ENCODE measurements at places on chromosomes 12 and 14.

DNA sequence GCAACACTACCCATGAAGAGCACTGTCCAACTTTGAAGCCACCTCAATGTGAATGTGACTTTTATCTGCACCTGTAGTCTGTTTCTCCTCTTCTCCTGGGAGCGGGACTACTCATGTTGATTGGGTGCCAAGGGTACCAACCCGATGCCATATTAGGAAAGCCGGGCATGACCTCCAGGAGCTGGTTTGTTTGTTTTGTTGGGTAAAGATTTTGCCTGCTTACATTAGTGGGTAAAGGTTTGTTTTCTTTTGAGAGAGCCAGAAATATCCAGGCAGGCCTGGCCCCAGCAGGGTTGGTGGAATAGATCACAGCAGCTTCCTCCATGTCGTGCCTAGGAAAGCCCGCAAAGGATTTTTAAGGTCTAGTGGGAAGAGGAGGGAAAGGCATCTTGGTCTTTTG lies 19.7 kb upstream of the ITPK1 start:
- no peak for DNase-seq

DNA sequence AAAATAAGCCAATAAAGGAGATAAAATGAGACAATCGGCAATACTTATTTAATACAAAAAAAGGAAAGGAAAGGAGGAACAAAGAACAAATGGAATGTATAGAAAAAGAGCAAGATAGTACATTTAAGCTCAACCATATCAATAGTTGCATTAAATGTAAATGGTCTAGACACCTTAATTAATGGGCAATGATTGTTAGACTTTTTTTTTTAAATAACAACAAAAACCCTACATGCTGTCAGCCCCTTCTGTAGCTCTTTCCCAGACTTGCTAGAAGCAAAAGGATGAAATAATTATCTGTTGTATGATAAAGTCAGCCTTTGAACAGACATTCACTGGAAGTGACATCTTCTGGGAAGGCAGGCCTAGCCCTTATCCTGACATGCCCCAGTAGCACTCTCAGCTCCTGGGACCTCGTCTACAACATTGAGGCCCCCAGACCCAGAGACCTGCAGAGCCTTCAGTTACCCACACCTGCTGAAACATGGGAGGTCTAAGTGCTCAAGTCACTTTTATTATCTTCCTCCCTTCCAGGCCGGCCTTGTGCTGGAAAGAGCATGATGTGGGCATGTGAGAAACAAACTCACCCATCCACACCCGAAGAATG lies 13.4 kb downstream of the SIVA1 start:
- no peak for DNase-seq

DNA sequence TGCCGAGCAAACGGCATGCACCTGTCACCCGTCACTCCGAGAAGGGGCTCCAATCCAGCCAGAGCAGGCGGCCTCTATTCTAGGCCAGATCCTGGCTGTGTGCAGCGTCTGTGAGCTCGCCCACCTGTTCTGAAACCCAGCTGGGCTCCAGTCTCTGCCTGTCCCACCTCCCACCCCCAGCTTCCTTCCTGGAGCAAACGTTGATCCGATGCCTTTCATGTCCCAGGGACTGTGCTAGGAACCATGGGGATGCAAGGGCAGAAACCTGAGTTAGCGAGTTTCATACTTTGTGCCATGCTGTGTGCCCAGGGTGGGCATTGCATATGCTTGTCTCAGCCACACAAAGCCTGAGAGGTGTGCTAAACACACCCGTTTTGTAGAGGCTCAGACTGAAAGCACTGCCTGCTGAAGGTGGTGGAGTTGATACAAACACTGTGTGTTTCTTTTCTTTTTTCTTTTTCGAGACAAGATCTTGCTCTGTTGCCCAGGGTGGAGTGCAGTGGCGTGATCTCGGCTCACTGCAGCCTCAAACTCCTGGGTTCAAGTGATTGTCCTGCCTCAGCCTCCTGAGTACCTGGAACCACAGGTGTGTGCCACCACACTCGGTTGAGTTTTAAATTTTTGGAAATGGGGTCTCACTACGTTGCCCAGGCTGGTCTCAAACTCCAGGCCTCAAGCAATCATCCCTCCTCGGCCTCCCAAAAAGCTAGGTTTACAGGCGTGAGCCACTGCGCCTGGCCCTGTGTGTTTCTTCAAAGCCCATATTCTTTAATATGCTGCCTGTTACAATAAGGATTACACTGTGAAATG lies 84.1 kb upstream of the MED13L start:
- no peak for DNase-seq

DNA sequence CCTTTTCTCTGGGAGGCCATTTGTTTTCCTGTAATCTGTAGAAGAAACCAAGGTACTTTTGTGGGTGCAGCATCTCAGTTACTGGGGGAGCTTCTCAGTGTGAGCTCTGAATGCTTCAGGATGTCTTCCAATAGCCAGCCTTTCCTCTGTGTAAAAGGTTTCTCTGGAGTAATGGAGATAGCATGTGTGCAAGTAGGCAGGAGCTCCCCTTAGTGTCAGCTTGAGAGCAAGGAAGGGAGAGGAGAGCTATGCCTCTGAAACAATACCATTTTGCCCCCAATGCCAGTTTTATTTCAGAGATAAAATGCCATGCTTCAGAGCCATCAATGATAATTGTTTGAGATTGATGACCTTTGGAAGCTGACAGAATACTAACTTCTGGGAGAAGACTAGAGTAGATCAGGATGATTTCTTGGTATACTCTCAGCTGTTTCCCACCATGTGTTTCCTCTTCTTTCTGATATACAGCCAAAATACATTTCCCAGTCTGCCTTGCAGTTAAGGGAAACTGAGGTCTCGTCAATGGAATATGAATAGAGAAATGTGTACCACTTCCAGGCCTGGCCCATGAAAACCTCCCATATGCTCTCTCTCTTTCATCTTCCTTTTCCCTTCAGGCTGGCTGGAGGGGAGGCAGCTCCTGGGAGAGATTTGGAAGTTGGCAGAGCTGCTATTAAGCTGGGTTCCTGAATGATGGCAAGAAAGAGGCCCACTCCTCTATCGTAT lies 125.7 kb downstream of the CRADD start:
- peak; percentile 68 for DNase-seq

GRCh38 chr14:68711561-68712309 lies 81.1 kb downstream of the ZFP36L1 start:
- DNase-seq = no peak

- DNase-seq = no peak
These were observed 42.6 kb downstream of the LRTM2 start for GRCh38 chr12:1862973-1863372.

DNA sequence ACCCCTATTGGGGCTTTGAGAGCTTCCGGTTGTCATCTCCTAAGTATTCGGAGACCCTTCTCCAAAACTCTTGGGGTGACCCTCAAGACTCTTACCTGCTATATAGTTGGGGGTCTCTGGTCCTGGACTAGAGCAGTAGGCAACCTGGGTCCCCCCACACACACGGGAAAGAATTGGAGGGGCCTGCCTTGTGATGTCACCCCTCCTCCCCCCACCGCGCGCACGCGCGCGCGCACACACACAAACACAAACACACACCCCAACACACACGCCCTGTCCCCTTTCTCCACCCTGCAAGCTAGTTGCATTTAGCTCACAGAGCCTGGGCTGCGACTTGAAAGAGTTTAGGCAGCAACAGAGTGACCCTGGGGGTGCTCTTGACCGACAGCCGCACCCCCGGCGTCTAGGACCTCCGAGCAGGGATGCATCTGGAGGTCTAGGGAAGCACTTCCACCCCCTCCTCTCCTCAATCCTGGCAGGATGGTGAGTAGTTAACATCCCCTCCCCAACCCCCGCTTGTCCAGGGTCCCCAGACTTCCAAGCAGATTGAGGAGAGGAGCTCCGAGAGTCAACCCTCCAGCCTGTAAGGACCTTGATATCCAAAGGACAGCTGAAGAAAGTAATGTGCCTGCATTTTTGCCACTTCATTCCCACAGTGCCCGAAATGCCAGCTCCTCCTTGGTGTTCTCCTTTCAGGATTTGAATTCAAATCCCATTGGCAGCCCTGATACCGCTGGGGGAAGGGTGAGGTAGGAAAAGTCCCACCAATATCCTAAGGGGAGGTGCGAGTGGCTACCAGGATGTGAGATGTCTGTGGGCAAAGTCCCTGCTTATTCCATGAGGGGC lies 1.4 kb upstream of the DNAJC14 start:
- DNase-seq = peak; percentile 68

DNA sequence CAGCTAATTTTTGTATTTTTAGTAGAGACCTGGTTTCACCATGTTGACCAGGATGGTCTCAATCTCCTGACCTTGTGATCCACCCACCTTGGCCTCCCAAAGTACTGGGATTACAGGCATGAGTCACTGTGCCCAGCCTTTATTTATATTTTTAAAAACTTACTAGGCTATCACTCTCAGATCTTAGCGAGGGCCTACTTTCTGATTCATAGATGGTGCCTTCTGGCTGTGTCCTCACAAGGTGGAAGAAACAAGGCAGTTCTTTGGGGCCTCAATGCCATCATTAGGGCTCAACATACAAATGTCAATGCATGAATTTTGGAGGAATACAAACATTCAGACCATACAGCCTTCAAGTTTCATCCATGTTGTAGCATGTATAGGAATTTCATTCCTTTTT lies 2.4 kb upstream of the DGLUCY start:
- DNase-seq = no peak

DNA sequence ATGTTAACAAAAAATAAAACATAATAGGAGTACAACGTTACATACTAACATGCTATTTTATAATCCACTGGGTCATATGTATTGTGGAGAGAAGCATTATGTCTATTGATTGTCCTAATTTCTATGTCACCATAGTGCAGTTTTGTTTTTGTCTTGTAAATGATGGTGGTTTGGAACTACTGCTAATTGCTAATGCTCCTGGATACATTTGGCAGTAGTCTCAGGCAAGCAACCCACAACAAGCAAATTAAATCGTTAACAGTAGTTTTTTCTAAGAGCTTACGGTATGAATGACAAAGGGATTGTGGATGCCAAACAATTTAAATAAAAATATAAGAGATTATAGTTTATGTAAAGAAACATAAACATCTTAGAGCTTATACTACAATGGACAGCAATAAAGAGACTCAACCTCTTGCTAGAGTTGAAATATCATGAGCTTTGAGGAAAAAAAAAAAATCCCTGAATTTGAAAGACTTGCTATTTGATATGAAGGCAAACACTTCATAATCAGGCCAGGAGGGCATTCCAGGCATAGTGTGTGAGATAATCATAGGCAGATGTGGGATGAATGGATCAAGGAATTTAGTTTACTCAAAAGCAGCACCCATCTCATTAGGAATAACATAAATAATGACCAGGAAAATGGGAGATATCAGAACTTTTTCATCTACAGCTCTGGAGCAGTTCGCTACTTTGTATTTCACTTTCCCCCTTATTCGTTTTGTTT lies 181.3 kb downstream of the CCDC59 start:
- DNase-seq = no peak

DNA sequence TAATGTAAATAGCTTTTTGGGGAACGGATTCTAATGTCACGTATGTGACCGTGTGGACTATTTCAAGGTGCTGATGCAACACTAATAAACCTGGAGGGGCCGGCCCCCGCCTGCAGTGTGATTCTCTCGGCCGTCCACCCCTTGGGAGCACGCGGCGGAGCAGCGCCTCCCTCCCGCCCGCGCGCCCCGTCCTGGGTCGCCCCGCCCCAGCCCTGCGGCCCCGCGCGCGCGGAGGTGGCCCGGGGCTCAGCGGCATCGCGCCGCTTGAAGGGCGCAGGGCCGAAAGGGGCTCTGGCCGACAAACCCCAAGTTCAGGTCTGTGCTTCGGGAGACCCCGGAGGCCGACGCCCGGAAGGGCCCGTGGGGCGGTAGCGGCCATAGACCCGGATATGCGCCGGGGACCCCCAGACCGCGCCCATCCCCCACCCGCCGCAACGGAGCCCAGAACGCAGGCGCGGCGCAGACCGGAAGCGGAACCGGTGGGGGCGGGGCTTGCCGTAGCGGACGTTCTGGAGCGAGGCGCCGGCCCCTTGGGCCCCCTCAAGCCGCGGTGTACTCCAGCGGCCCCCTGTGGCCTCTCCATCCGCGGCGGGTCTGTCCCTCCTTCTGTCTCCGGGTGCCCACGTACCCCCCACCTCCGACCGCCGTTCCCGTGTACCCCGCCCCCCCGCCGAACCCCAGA lies at the start of gene TEX22:
TEX22 (plus strand) TSS at position 495 of the 682 bp plus-strand sequence. CDS start 803 bp downstream, outside the sequence.
- DNase-seq = peak; percentile 91

All from GM23248 (cell line).